Immature natural killer cell (primary cell): ENCODE measurements at places on chromosomes 2 and 18. TPM values are rescaled to one million over a fixed set of nuclear protein-coding genes. Genes with fewer than 3 reads are reported as not detected.

GRCh38 chr2:127086990-127087790, 19.8 kb downstream of the BIN1 start:
- DNase-seq, result peak; percentile 55

GRCh38 chr2:216083464-216084281, 2.0 kb downstream of the TMEM169 start:
- no peak for DNase-seq

B3GNT7 gene
- 5.8 TPM for polyA plus RNA-seq

DNA sequence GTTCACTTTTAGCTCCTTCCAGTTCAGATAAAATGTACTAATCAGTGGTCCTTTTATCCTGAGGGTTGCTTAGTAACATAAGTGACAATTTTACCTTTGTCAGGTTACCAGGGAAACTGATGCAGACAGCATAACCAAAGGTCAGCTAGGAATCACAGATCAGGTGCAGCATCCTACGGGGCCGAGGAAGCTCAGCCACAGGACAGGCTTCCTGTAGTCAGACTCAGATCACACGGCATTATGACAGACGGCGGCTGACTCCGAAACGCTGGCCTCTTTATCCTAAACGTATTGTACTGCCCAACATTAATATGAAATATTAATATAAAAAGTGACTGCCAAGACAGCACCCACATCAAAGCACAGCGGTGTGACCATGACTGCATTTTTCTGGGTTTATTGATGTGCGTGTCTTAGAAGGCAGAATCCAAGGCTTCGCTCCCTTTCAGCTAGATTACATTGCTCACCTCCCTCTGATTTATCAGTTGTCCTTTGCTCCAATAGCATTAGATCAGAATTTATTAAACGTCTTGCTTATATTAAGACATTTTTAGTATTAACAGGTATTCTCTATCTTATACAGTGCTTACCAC, 444.5 kb downstream of the CMPK2 start:
- no peak for DNase-seq

GRCh38 chr2:127623388-127624319, 22.3 kb upstream of the GPR17 start:
- no peak for DNase-seq

IL37 gene
- polyA plus RNA-seq, result not detected

- DNase-seq, result no peak
Measured at GRCh38 chr18:57775937-57776336, 27.2 kb downstream of the ATP8B1 start.

GRCh38 chr2:27320958-27321543, 1.8 kb downstream of the MPV17 start:
- no peak for DNase-seq

DNA sequence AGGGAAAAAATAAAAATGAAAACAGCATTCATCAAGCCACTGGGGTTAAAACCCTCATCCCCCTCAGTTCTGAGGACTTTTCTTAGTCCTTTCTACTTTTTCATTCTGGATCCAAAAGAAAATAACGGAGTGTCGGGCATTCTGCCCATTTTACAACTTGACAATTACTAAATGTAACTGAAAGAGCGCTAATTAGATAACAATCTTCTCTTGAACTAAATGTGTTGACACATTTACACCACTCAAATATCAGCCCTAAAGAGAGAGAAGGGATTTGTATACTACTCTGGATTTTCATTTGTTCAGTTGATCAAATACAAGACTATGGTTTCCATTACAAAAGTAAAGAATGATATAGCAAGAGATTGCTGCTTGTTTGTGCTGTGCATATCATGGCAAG, 27.5 kb downstream of the ABCA12 start:
- no peak for DNase-seq

DNA sequence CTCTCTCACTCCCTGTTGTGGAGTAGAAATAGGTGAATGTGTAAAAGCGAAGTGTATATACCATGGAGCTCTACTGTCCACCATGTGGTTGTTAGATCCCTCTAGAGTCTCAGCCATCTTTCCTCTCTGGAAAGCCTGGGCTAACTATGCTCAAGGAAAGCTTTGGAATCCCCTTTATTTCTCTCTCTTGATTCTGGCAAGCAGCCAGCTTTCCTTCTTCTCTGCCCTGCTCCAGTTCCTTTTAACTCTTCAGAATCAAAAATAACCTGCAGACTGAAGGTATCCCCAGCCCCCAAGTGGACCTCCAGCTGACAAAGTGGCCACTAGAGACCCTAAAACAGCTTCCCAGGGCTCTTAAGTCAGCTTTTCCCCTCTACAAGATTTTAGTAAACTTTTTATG, 381.9 kb downstream of the PLCL1 start:
- no peak for DNase-seq

CPO gene
- polyA plus RNA-seq, result not detected

DNA sequence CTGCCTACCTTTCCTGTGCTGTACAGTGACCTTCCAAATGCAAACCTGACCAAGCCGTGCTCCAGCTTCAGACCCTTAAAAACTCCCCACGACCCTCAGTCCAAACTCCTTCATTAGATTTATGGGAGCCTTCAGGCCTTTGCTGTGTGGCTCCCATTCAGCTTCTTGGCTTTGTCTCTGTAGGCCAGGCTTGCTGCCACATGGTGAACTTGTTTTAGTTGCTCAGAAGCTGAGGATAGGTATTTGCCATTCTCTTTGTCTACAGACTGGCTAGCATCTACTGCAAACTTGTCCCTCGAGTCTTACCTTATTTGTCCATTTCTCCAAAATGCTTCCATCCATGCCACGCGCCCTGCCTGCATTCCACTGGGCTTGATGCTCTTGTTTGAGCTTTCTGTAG, 49.1 kb downstream of the SOX11 start:
- no peak for DNase-seq

DNA sequence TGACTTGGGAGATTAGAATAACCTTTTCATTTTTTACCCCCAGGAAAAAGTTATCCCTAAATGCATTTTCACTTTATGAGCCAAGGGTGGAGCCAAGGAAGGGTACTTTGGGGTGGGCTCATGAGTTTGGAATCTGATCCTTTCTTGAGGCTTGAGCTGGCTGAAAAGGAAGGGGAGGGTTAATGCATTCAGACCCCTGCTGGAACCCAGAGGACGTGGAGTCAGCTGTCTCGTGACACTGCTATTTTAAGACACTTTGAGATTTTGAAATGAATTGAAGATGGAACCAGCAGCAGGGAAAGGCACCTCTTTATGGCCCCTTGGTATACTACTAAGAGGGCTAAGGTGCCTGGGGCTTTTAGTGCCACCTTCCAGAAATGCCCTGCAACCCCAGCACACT, 90.4 kb downstream of the MARCHF4 start:
- DNase-seq, result no peak

DNA sequence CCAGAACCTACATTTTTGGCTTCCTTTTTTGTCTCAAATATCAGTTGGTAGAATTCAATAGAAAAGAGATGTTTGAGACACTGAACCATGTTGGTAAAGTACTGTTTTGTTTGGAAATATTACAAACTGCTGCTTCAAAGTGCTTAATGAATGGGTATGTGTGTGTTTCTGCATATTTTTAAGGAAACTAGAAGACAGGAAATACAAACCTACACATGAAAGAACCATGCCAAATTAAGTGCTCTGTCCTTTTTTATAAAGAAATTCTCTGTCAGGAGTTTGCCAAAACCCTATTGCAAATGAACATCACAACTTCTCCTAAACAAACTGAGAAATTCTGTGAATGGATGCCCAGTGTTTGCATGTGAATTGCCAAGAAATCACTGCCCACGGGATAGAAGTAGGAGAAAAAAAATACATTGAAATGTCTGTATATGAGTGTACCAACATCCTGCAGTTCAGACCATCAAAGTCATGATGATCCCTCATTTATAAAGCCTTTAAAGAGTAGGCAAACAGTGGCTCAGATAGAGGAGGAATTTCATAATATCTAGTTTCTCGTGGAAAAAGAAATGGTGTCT, 69.6 kb upstream of the RND3 start:
- DNase-seq, result no peak

DNA sequence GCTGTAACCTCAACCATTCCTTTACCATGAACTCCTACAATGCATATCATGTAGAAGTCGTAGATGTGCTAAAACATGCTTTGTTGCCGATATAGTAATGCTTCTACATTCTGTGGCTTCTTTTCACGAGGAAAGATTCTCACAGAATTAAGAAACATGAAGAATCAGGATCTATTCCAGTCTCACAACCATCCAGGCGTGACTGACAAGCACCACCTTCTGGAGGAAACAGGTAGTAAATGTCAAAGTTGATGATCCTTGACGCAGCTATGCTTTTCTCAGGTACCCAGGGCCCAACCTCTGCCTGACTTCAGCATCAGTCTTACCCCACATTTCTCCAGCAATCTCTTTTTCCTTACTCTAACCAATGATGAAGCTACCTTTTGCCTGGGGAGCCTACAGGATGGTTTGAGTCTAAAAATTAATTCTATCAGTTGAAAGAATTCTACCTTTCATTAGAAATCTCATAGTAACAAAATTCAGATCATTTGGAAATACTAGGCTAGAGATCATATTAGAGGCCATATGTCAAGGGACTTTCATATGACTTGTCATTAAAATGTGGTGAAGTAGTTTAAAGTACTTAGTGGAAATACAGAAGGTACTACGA, 123.3 kb upstream of the RND3 start:
- DNase-seq, result no peak

- DNase-seq, result no peak
Measured at GRCh38 chr18:13892098-13892497, 23.2 kb downstream of the MC2R start.

CRYGB gene
- not detected for polyA plus RNA-seq

AOX1 gene
- polyA plus RNA-seq, result not detected
